Effector memory CD8-positive, alpha-beta T cell (primary cell): ENCODE measurements at places on chromosomes 3 and 15.

DNA sequence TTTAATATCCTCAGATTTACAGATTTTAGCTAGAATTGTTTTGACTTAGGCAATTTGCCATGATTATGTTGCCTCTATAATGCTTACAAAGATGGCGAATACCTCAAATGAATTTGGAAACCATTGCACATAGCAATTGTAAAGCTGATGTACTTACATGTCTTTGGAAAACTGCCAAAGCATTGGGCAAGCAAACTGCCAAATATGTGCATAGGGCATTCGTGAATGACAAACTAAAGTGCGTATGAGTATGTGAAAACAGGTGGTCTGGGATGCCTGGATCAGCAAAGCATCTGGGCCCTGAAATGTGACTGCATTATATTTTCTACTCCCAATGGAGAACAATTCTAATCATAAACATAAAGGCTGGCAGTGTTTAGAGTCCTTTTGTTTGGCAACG lies 445.3 kb upstream of the ROBO1 start:
- no peak for DNase-seq
- H3K4me1 ChIP-seq, result no peaks in the 10 kb centered on the region
- H3K27ac ChIP-seq, result no peak overlapping the region
- no peaks in the 10 kb centered on the region for H3K27me3 ChIP-seq
- H3K36me3 ChIP-seq, result no peaks in the 10 kb centered on the region

GRCh38 chr3:133930341-133930933 lies 34.8 kb upstream of the RAB6B start:
- H3K27ac ChIP-seq, result no peak overlapping the region
- peaks cover 6% of the 10 kb centered on the region for H3K4me1 ChIP-seq
- H3K36me3 ChIP-seq, result no peaks in the 10 kb centered on the region
- DNase-seq, result no peak
- H3K27me3 ChIP-seq, result peaks cover 23% of the 10 kb centered on the region

GRCh38 chr15:65054333-65055200 lies 9.4 kb downstream of the SLC51B start:
- DNase-seq, result peak; percentile 39
- peaks cover 5% of the 10 kb centered on the region for H3K36me3 ChIP-seq
- H3K4me3 ChIP-seq, result no peak overlapping the region
- H3K27ac ChIP-seq, result no peak overlapping the region

DNA sequence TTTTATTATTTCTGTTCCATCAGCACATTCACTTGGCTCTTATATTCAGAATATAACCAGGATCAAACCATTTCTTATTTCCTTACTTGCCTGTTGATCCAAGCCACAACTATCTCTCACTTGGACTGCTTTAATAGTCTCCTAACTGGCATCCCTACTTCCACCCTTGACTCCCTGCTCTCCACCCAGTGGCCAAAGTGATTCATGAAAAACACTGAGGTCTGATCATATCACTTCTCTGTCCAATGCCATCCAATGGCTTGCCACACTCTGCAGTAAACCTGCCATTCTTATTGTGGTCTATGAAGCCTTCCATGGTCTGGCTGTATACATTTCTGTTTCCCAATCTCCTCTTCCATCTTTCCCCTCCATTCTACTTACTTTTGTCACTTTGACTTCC lies 576.1 kb downstream of the PDCD6IP start:
- H3K36me3 ChIP-seq, result no peaks in the 10 kb centered on the region
- no peak for DNase-seq

DNA sequence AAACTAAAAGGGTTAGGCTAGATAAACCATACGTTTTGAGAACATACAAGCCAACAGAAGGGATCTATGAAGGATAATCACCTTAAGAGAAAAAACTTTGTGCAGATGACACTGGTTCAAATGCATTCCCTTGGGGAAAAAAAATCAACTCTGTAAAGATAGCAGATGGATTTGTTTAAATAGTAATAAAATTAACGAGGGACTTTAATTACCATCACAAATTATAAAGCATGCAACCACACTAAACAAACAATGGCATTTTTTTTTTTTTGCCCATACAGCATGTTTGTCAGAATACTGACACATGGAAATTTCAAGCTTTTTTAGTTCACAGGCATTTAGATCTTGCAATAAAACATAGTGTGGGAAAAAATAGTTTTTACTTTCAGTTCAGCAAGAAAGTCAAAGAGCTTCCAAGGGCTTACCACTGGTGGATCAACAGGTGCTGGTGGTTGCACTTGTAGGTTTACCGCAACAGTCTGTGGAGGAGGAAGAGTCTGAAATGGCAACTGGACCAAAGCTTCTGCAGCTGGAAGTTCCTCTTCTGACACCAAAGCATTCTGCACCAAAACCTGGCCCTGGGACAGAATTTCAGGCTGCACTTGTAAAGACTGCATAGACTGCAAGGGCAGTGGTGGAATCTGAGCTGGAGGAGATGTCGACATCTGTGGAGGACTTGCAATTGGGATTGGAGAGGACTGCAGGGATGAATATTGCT lies 53.1 kb downstream of the PHC3 start:
- peak overlapping the region; percentile 13 for H3K4me3 ChIP-seq
- peaks cover 61% of the 10 kb centered on the region for H3K36me3 ChIP-seq
- peaks cover 13% of the 10 kb centered on the region for H3K4me1 ChIP-seq
- H3K27ac ChIP-seq, result peak overlapping the region; percentile 70
- H3K27me3 ChIP-seq, result no peaks in the 10 kb centered on the region

- no peaks in the 10 kb centered on the region for H3K4me1 ChIP-seq
- no peak overlapping the region for H3K4me3 ChIP-seq
- peaks cover 15% of the 10 kb centered on the region for H3K27me3 ChIP-seq
- H3K36me3 ChIP-seq, result no peaks in the 10 kb centered on the region
- DNase-seq, result no peak
Observed at GRCh38 chr3:37892927-37893600, 31.4 kb downstream of the CTDSPL start.

GRCh38 chr3:188529228-188529627 lies 375.3 kb downstream of the LPP start:
- no peak for DNase-seq
- no peak overlapping the region for H3K4me3 ChIP-seq
- H3K27ac ChIP-seq, result no peak overlapping the region
- H3K27me3 ChIP-seq, result no peaks in the 10 kb centered on the region
- H3K36me3 ChIP-seq, result peaks cover 13% of the 10 kb centered on the region

DNA sequence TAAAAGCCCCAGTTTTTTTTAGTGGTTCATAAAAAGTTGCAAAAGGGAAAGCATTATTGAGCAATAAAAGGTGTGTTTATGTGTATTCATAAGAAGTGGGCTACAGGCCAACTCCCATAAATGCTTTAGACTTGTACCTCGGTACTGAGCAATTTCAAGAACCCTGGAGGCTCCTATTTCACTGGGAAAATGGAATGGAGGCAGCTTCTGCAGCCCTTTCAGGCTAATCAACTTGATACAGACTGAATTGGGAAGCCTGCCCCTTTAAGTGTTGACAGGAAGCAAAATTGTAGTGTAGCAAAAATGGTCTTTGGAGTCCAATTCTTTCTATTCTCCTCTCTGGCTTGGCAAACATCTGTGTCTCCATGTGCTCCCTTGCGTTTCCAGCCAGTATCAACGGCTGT lies 118.8 kb downstream of the ECT2 start:
- no peak overlapping the region for H3K27ac ChIP-seq
- no peaks in the 10 kb centered on the region for H3K27me3 ChIP-seq
- no peak overlapping the region for H3K4me3 ChIP-seq
- no peaks in the 10 kb centered on the region for H3K4me1 ChIP-seq
- DNase-seq, result no peak
- no peaks in the 10 kb centered on the region for H3K36me3 ChIP-seq

DNA sequence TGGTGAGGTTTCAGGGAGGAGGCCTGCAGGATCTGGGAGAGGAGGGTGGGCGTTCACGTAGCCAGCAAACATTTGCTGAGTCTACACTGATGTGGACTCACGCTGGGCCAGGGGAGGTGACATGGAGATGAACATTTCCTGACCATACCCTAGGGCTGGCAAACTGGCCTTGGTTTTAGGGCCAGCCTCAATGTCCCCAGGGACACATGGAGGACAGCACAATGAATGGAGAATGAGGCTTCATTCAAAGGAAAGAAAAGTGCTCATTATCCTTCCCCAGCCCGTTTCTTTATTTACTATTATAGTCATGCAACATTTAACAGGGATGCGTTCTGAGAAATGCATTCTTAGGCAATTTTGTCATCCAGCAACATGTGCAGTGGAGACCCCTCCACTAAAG lies 26.8 kb downstream of the ACAN start:
- H3K36me3 ChIP-seq, result no peaks in the 10 kb centered on the region
- H3K4me1 ChIP-seq, result no peaks in the 10 kb centered on the region
- H3K27me3 ChIP-seq, result peaks cover 11% of the 10 kb centered on the region
- no peak overlapping the region for H3K27ac ChIP-seq
- no peak overlapping the region for H3K4me3 ChIP-seq

- no peaks in the 10 kb centered on the region for H3K4me1 ChIP-seq
- H3K27me3 ChIP-seq, result no peaks in the 10 kb centered on the region
- H3K36me3 ChIP-seq, result no peaks in the 10 kb centered on the region
- DNase-seq, result no peak
- no peak overlapping the region for H3K27ac ChIP-seq
- H3K4me3 ChIP-seq, result no peak overlapping the region
Observed at GRCh38 chr3:117036259-117036799, 326.8 kb downstream of the TUSC7 start.

DNA sequence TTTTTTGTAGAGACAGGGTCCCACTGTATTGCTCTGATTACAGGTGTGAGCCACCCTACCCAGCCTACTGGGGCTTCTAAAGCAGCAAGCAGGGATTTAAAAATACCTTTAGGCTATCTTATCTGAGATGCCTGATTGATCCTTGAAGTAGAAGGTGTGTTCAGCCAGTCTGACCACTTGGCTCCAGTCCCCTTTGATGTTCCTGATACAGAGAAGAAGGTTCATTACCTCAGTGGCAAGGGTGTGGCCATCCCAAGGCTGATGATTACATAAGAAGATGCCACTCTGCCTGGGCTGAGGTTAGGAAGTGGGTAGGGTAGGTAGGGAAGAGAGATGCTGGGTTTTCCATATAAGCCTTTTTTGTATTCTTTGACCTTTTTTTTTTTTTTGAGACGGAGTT lies 11.2 kb upstream of the DCAF1 start:
- no peaks in the 10 kb centered on the region for H3K27me3 ChIP-seq
- H3K4me3 ChIP-seq, result no peak overlapping the region
- no peaks in the 10 kb centered on the region for H3K36me3 ChIP-seq
- H3K27ac ChIP-seq, result no peak overlapping the region
- no peak for DNase-seq

DNA sequence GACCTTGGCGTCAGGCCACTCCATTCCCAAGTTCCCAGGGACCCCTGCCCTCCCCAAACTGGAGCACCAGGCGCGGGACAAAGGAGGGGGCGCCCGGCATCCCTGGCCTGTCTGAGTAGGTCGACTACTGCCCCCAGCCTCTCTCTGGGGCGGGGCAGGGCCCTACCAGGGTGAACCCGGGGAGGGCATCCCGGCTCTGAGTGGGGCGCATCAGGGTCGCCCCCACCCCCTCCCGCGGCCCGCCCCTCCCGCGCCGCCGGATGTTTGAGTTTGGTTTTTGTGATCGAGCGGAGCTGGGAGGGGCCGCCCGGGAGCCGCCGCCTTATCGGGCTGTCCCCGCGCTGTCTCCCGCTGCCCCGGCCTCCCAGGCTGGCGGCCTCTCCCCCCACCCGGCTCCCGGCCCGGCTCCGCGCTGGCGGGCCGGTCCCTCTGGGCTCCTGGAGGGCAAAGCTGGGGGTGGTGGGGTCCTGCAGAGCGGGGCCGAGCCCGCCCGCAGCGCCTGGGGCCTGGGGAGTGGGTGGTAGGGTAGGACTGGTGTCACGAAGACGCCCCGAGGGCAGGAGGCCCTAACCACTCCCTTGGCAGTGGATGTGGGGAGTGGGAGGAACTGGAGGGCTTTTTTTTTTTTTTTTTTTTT lies 47.2 kb upstream of the SMAD6 start:
- peaks cover 4% of the 10 kb centered on the region for H3K4me1 ChIP-seq
- peak overlapping the region; percentile 60 for H3K4me3 ChIP-seq

GRCh38 chr15:61037031-61037430 lies 192.1 kb downstream of the RORA start:
- no peaks in the 10 kb centered on the region for H3K36me3 ChIP-seq
- no peak overlapping the region for H3K27ac ChIP-seq
- H3K4me1 ChIP-seq, result no peaks in the 10 kb centered on the region
- peaks cover 43% of the 10 kb centered on the region for H3K27me3 ChIP-seq
- DNase-seq, result no peak

- H3K27me3 ChIP-seq, result no peaks in the 10 kb centered on the region
- H3K4me3 ChIP-seq, result no peak overlapping the region
- H3K36me3 ChIP-seq, result no peaks in the 10 kb centered on the region
- no peak for DNase-seq
Observed at GRCh38 chr3:7793786-7794185, 707.8 kb upstream of the LMCD1 start.

- no peaks in the 10 kb centered on the region for H3K27me3 ChIP-seq
- H3K4me1 ChIP-seq, result peaks cover 36% of the 10 kb centered on the region
- peak overlapping the region; percentile 97 for H3K27ac ChIP-seq
- no peak for DNase-seq
Observed at GRCh38 chr3:101829437-101829830, 19.9 kb upstream of the NFKBIZ start.

- no peak overlapping the region for H3K27ac ChIP-seq
- no peaks in the 10 kb centered on the region for H3K27me3 ChIP-seq
- H3K4me3 ChIP-seq, result no peak overlapping the region
Observed at GRCh38 chr3:188827576-188827975, 344.2 kb upstream of the TPRG1 start.

GRCh38 chr3:25074149-25074548 lies 353.9 kb upstream of the RARB start:
- H3K4me3 ChIP-seq, result no peak overlapping the region
- H3K27me3 ChIP-seq, result no peaks in the 10 kb centered on the region
- no peak overlapping the region for H3K27ac ChIP-seq
- H3K4me1 ChIP-seq, result no peaks in the 10 kb centered on the region
- no peaks in the 10 kb centered on the region for H3K36me3 ChIP-seq

- no peak for DNase-seq
- peaks cover 34% of the 10 kb centered on the region for H3K27me3 ChIP-seq
- no peaks in the 10 kb centered on the region for H3K36me3 ChIP-seq
Observed at GRCh38 chr15:45386420-45386819, 8.1 kb upstream of the GATM start.

DNA sequence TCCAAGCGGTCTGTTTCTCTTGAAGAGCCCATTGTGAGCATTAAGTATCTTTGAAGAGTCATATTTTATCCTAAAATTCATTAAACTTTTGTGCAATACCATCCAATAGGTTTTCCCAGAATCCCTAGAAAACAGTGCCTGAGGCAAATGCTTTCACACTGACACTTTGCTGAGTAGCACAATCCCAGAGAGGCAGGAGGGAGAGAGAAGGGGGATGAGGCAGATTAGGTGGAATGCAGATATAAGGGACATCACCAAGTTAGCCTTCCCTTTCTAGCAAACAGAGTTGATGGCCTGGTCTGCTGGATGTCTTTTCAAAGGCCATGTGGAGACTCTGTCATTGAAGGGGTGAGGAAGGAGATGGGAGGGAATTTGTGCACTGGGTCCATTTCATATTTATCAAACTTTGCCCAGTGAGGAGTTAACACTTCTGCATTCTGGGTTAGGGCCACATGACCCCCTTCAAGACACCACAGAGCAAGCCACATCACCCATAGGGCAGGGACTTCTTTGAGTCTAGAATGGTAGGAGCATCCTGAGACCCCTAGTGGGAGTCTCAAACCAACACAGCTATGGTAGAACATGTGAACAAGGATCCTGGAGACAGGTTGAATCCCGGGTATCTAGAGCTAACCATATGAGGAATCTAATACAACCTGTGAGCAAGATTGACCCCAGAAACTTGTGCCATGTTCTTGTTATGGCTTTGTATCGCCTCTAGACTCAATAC lies 32.0 kb upstream of the SEMA6D start:
- no peak overlapping the region for H3K4me3 ChIP-seq
- no peaks in the 10 kb centered on the region for H3K4me1 ChIP-seq
- no peaks in the 10 kb centered on the region for H3K36me3 ChIP-seq
- no peak for DNase-seq
- no peak overlapping the region for H3K27ac ChIP-seq
